ENCODE measurements at places on chromosomes 2 and 18.

DNA sequence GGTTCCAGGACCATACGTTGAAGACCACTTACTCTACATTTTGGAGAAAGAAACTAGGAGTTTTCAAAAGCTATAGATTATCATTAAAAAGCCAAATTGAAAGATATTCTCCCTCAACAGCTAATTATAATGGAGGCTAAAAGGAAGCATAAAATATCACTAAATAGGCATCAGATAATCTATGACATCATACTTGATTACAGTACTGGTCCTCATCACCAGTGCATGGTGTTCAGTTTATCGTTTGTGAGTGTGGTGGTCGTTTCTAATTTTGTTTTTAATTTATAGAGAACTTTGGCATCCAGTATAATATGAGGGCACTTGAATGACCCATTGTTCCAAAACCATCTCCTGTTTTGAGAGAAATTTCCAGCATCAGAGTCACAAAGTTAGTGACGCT lies 80.9 kb downstream of the HNRNPLL start:
- DNase-seq: no peak

DNA sequence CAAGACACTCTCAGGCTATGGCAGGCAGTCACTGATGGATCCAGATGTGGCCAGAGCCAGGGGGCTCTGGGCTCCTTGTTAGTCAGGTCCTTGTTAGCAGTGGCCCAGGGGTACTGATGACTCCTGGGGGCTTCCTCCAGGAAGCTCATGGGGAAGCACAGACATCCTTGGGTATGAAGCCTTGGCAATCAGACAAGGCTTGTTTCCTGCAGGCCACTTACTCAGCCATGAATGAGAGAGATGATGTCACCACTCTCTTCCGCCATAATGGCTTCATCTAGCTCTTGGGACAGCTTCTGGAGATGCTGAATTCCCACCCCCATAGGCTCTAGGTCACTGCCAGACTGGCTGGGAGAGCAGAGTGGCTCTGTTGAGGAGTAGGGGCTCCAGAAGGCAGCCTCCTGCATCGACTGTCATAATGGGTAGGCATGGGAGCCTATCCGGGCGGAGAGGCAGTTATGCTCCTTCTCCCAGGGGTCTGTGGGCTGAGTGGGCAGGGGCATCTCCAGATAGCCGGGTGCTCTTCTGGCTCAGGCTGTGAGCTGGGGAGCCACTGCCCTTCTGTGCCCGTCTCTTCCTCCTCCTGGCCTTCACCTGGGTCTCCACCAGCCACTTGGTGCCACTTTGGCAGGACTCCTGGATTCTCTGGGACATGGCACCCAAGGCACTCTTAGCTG lies 40.2 kb upstream of the BMPR2 start:
- no peak for DNase-seq

DNA sequence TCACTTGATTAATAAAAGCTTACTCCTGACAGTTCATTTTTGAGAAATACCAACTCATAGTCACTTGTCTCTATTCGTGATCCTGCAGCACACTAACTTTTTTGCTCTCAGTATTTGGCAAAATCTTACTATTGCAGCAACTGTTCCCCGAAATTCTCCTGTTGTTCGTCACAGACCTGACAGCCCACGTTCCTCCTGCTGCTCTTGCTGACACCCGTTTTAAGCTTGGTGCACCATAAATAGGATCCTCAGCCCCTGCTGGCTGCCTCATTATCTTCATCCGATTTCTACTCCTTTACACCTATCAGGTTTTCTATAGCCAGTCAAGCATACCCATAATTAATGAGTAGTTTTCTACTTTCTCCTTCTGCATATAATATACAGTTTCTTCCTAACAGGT lies 368.8 kb downstream of the PLCL1 start:
- DNase-seq: no peak

- DNase-seq: no peak
Measured at GRCh38 chr18:9109523-9109922, 7.0 kb downstream of the NDUFV2 start.
